ENCODE measurements at places on chromosomes 6 and 20. TPM values are rescaled to one million over a fixed set of nuclear protein-coding genes. Genes with fewer than 3 reads are reported as not detected.

ARFGEF3 gene
- 0.32 TPM for total RNA-seq

PLCB1 gene
- 8.9 TPM for total RNA-seq

PRSS35 gene
- total RNA-seq: 0.65 TPM

CDH26 gene
- 0.32 TPM for total RNA-seq

C20orf96 gene
- 0.16 TPM for total RNA-seq

SFT2D1 gene
- total RNA-seq: 63.7 TPM

KIF16B gene
- total RNA-seq: 7.0 TPM

SYNE1 gene
- total RNA-seq: 22.6 TPM

GABRR1 gene
- total RNA-seq: not detected

FAM83B gene
- not detected for total RNA-seq

SLC22A16 gene
- total RNA-seq: 1.9 TPM

MEI4 gene
- not detected for total RNA-seq

HCRTR2 gene
- not detected for total RNA-seq

RIMS4 gene
- not detected for total RNA-seq

SYCP2L gene
- total RNA-seq: not detected

LINC00237 gene
- not detected for total RNA-seq

IMPG1 gene
- not detected for total RNA-seq

TCF21 gene
- 55.2 TPM for total RNA-seq

STX11 gene
- total RNA-seq: 2.7 TPM

EDN3 gene
- not detected for total RNA-seq

SLC17A3 gene
- not detected for total RNA-seq

CLPSL1 gene
- not detected for total RNA-seq

ENPP3 gene
- total RNA-seq: 0.81 TPM

KIAA1586 gene
- total RNA-seq: 6.0 TPM

CD40 gene
- total RNA-seq: 7.8 TPM

MMUT gene
- 7.6 TPM for total RNA-seq

MDFI gene
- total RNA-seq: 13.7 TPM

SRSF12 gene
- 0.54 TPM for total RNA-seq

SIRPA gene
- 20.1 TPM for total RNA-seq

ATG5 gene
- 13.3 TPM for total RNA-seq

PDRG1 gene
- total RNA-seq: 11.0 TPM

PTCHD4 gene
- 0.36 TPM for total RNA-seq

TMC2 gene
- not detected for total RNA-seq

PPP1R3G gene
- total RNA-seq: 1.3 TPM

ESR1 gene
- under 0.01 TPM for total RNA-seq

All from cardiac atrium fibroblast (primary cell).